ENCODE measurements at places on chromosomes 16 and 17.

GRCh38 chr16:14409563-14409962 is 220.5 kb downstream of the PARN start:
- DNase-seq: no peak

DNA sequence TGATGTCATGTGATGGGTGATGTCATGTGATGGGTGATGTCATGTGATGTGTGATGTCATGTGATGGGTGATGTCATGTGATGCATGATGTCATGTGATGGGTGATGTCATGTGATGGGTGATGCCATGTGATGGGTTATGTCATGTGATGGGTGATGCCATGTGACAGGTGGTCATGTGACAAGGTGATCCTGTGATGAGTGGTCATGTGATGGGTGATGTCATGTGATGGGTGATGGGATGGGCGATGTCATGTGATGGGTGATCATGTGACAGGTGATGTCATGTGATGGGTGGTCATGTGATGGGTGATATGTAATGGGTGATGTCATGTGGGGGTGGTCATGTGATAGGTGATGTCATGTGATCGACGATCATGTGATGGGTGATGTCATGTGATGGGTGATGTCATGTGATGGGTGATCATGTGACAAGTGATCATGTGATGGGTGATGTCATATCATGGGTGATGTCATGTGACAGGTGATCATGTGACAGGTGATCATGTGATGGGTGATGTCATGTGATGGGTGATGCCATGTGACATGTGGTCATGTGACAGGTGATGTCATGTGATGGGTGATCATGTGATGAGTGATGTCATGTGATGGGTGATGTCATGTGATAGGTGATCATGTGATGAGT is 17.2 kb downstream of the CD300LB start:
- no peak for DNase-seq

- no peak for DNase-seq
Measured at GRCh38 chr16:11258553-11259492, 2.8 kb upstream of the SOCS1 start.

GRCh38 chr17:29866746-29867404 is 63.2 kb downstream of the SSH2 start:
- no peak for DNase-seq

DNA sequence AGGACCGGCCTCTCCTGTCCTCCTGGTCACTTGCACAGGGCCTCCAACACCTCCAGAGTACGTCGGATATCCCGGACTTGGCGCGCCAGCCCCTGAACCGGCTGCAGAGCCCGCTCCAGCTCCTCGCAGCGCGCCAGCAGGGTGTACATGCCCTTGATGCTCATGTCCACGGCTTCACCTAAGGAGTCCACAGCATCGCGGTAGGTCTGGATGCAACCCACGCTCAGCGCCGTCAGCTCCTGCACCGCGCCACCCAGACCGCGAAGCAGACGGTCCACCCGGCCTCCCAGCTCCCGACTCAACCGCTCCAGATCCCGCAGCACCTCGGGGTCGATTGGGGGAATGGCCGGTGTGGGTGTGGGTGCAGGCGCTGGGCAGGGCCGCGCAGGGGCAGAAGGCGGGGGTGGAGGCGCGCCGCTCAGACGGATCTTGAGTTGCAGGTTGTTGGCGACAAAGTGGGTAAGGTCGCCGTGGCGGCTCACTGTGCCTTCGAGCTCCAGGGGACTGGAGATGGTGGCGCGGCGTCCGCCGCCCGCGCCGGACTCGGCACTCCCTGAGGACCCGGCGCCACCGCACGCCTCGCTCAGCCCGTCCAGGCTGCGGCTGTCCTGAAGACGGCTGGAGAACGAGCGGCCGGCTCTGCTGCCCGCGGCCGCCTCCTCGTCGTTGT is 804 bp downstream of the BORCS6 start:
- peak; percentile 73 for DNase-seq

DNA sequence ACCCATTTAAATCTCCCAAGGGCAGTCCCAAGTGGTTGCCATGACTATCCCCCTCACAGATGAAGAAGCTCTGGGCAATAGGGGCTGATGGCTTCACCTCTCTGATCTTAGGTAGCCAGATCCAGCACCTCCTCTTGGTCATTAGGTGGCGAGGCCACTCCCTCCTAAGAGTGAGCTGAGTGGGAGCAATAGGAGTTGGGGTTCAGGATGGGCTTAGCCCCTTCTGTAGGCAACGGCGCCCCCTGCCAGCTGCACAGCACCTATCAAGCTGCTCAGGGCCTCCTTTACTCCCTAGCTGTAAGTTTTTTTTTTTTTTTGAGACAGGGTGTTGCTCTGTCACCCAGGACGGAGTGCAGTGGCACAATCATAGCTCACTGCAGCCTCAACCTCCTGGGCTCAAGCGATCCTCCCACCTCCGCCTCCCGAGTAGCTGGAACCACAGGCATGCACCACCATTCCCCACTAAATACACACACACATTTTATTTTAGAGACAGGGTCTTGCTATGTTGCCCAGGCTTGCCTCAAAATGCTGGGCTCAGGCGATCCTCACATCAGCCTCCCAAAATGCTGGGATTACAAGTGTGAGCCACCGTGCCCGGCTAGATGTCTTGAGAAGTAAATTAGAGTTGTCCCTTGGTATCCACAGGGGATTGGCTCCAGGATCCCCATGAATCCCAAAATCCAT is 3.5 kb upstream of the RRAD start:
- DNase-seq: no peak

- no peak for DNase-seq
Measured at GRCh38 chr16:66054095-66054494, 312.4 kb upstream of the CDH5 start.

DNA sequence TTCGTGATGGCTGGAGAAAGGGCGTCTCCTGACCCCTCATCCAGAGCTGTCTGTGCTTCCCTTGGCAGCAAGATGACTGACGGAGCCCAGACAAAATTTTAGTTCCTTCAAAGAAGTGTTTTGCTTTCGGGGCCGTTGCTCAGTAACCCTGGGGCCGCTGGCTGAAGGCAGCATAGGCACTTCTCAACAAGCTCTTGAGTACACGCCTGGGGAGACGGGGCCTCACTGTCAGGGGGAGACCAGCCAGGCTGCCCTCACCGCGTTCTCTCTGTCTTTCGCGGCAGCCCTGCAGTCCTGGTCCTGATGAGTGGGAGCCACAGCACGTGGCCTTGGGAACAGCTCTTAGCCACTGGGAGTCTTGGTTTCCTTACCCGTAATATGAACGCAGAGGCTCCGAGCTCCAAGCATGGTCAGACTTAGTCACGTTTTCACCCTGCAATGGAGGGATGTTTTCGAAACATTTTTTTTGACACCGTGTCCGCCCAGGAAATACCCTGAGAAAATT is 86.0 kb downstream of the IRF8 start:
- DNase-seq: no peak

DNA sequence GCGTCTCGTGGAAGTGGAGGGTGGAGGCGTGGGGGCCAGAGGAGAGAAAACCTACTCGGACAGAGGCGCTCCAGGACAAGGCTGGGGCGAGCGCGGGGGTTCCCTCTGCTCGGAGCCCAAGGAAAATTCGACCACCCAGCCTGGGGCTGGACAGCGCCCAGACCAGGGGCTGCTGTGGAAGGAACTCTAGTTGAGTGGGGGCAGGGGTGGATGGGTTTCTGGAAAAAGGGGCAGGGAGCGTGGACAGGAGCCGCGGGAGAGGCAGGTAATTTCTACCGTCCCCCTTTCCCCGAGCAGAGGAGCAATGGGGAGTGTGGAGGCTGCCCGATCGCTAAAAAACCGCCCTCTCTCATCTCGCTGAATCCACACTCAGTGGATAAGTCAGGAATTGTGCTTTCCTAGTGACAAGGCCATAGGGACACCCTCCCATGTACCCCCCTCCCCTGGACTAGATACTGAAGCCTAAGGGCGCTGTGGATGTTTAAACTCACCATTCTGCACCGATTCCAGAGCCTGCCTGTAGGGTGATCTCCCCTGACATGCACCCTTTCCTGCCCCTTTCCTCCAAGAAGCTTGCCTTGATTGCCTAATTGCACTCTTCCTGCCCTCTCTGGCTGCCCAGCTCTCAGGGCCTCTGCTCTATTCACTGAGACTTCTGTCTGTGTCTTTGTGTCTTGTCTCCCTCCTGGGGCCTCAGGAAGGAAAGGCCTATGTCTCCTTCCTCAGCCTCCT is 90.7 kb upstream of the TMEM97 start:
- peak; percentile 67 for DNase-seq

DNA sequence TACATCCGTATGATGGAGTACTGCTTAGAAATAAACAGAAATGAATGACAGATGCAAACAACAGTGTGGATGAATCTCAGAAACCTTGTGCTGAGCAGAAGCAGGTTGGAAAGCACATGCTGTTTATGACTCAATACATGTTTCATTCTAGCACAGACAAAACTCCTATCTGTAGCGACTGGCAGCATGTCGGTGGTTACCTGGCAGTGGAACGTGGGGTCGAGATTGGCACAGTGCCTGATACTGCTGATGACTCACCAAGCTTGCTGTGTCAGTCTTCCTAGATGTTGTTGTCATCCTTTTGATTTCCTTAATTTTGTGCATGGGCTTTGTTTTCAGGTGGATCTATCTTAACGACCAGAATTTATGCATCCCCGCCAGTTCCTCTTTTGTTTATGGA is 62.1 kb downstream of the GAN start:
- no peak for DNase-seq

GRCh38 chr16:67651039-67651438 is 6.1 kb downstream of the CARMIL2 start:
- DNase-seq: peak; percentile 45

DNA sequence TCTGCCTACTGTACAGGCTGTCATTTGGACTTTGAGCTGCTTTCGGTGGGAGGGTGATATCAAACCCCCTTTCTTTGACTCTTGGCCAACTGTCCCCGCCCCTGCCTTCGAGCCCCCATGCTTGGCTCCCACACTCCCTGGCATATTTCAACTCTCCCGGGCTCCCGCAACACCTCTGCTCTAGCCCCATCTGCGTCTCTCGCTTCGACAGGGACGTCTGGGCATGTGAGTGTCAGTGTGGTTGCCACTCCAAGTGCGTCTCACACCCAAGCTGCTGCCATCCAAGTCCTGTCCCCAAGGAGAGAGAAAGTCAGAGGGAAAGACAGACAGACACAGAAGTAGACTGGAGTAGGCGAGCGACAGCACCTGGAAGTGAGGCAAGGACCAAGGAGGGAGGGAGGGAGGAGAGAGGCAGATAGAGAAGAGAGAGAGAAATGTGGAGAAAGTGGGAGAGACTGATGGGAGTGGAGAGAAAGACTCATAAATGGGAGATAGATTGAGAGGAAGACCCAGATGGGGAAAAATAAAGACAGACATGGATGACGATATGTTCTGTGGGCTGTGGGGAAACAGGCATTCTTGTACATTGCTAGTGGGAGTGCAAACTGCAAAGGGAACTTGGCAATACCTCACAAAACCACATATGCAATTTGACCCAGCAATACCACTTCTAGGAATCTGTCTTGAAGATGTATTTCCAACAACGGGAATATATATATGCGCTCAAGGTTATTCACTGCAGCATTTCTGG is 11.8 kb downstream of the STARD3 start:
- no peak for DNase-seq

DNA sequence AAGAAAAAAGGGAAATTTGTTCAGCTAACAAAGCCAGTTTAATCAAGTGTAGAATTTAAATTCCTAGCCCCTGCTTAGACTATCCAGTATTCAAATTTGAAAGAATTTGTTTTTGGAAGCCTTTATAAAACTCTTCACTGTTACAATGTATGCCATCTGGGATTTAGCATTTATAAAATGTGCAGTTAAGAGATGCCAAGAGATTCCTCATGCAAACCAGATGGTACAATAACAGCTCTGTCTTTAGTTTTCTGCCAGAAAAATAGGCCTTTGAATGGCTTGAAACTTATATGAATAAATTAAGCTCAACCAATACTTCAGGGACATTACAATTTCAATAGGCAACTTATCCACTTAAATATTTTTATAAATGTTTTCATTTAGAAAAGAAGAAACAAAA is 6.8 kb upstream of the ANKS4B start:
- no peak for DNase-seq

- DNase-seq: peak; percentile 65
Measured at GRCh38 chr17:29376667-29377270, 13.4 kb upstream of the TAOK1 start.

- DNase-seq: no peak
Measured at GRCh38 chr16:3857189-3858043, 23.1 kb downstream of the CREBBP start.

- peak; percentile 75 for DNase-seq
Measured at GRCh38 chr16:56950881-56951771, 10.6 kb upstream of the CETP start.

- peak; percentile 39 for DNase-seq
Measured at GRCh38 chr17:41322094-41322902, 6.8 kb upstream of the KRTAP17-1 start.

DNA sequence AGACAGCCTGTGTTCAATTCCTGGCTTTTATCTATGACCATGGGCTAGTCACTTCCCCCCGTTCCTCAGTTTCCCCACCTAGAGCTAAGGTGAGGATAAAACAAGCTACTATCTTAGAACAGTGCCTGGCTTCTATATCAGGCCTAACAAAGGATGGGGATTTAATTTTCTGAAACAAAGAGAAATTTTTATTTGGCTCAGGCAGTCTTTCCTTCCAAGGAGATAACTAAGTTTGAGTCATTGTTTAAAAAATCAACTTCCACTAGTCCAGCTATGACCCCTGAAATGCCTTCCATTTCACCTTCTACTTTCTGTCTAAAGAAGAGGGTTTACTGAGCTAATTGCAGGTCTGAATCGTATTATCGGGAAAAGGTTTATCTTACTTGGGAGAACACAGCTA is 99.0 kb downstream of the CMIP start:
- no peak for DNase-seq

DNA sequence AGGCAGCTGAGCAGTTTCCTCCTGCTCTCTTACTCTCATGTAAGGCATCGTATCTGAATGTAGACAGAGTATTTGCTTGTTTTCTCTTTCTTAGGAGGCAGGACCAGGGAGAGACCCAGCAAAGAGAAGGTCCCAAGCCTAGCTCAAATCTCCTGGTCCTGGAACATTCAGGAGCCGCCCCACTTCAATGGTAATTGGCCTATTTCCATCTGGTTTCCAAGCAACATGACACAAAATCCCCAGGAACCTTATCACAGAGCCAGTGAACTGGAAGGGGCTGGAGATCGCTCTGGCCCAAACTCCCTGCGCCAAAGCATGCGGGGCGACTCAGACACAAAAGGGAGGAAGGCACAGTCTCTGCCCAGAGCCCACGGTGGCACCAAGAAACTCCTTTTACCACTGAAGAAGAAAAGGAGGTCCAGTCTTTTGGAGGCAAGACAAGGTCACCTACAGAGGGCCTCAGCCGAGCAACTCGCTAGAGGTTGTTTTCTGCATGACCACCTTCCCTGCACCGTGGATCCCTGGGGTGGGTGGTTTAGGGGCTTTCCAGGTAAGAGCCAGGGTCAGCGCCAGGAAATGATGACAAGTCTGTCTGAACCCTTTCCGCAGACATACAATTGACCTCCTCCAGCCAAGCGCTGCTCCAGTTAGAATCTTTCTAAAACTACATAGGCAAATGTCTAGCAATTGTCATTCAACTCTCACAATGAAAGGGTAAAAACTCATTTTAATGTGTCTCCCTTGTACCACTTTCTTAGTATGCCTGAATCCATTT is 394.7 kb downstream of the SOX9 start:
- DNase-seq: no peak

DNA sequence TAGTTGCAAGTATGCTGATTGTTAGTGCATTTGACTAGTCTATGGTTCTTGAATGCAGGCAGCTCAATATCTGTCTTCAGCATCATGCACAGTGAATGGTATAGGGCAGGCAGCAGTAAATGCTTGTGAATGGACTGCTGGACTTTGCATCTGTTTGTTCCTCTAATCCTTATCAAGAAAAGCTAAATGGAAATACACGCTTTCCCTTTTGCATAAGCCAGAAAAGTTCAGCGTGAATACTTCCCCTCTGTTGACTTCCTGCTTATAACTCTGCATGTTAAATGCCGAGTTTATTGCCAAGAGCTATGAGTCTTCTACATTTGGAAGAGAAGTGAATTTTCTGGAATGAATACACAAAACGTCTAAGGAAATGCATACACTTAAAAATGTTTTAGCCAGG is 127.9 kb upstream of the CPHXL start:
- no peak for DNase-seq
